ENCODE measurements at places on chromosomes 1 and 21.

- DNase-seq: peak; percentile 87
Measured at GRCh38 chr1:84301004-84301784, at the start of gene SAMD13. Gene SAMD13 (plus strand): TSS chr1:84301708. CDS start chr1:84303235, 1,527 bp downstream.

DNA sequence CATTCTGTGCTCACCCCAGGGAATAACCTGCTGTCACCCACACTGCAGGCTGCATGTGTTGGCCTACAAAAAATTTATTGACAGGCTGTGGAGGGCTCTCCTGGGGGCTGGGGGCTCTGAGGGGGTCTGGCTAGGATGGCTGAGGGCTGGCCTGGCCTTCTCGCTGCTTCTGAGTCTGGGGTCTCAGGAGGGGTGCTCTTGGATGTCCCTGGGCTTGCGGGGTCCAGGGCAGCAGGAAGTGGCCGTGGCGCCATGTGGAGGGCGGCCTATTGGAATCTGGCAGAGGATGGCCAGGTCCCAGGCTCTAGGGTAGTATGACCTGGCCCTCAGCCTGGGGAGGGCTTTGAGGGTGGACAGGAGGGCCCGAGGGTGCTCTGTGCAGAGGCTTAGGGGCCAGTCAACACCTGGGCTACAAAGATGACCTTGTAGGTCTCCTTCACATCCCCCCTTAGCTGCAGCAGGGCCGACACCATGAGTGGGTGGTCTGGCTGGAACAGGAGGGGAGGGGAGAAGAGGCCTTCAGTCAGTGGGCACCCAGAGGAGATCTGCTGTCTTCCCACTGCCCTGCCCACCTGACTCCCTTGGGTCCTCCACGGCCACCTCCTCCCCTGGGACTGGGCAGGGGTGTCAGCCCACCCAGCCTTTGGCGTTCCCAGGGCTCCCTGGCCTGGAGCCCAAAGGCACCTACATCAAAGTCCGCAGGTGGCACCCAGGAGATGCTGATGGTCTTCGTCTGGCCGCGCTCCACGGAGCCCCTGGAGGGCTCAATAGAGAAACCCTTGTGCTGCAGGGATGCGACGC is 3.0 kb upstream of the TMEM52 start:
- DNase-seq: no peak

GRCh38 chr1:94783342-94784189 is 36.6 kb upstream of the SLC44A3 start:
- DNase-seq: peak; percentile 8

GRCh38 chr1:236736761-236737160 is 50.5 kb downstream of the ACTN2 start:
- DNase-seq: no peak

DNA sequence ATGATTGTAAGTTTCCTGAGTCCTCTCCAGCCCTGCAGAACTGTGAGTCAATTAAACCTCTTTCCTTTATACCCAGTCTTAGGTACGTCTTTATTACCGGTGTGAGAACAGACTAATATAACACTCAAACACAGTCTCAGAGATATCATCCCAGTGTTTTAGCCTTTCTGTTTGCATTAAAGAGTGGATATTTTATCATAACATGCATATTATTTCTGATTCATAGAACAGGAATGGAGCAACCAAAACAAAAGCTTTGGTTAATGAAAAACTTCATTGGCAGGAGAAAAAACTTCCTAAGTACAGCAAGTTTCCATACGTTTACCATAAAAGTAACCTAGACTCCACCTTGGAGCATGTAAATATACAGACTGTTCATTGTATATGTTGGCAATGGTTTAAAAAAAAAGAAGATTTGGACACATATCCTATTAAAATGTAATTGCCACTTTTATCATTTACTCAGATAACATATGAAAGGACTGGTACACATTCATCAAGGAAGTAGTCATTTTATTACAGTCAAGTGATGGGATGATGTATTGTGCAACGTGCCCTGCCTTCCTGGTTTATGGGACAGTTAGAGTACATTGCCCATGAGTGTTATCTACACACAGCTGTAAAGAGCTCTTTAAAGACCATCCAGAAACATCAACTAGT is 144.8 kb downstream of the ETS2 start:
- DNase-seq: no peak

DNA sequence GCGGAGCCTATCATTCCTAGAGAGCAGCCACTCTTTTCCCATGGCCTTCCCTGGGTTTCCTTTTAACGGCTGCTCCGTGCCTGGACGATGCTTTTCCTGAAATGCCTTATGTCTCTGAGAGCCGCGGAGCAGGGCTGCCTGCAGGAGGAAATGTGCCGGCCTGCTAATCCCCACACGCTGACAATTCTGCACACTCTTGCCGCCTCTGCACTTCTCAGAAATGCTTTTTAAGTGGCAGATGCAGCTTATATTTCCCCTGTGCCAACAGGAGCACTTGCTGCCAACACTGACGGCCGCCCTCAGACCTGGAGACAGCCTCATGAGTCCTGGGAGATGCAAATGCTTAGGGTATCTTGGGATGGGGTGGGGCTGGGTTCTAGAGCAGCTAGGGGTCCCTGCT is 253.2 kb downstream of the GRIK3 start:
- DNase-seq: no peak

GRCh38 chr1:19011845-19012231 is 55.4 kb upstream of the IFFO2 start:
- no peak for DNase-seq

GRCh38 chr1:12339396-12339795 is 109.6 kb downstream of the VPS13D start:
- DNase-seq: no peak

DNA sequence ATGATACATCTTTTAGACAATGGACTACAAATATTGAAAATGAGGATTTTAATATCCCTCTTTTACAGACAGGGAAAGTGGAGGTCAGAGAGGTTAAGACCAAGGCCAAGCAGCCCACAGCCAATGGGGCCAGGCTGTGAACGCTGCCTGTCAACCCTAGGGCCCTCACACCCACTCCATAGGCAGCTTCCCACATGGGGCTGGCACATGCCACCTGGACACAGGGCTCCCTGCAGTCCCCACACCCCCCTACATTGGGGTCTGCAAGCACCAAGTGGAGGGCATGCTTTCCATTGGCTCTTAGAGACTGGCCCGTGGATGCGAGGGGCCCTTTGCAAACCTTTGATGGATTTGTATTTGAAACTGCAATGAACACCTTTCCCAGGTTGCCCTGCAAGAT is 348.5 kb upstream of the VAMP3 start:
- no peak for DNase-seq

All from NCI-H2081 (cell line).